ENCODE measurements at places on chromosomes 2 and 18.

- DNase-seq = no peak
Observed at GRCh38 chr2:128012698-128013097, 15.2 kb downstream of the SAP130 start.

DNA sequence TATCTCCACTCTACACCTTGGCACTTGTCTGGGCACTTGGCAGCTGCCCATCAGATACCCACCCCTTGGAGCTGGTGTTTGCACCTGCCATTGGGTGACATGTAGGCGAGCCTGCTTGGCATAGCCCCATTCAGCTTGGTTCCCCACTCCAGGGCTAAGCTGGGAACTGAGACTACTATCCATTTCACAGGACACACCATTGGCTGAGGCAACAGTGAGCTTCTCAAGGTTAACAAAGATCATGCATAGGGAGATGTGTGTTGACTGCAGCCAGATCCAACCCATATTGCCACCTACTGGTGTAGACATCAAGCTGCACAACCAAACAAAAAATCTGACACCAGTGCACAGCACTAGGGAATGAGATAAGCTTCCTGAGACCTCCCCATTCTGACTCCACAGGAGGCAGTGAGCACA lies 1389.8 kb upstream of the TMEFF2 start:
- DNase-seq = no peak

GRCh38 chr2:46480562-46480961 lies 1.2 kb downstream of the TMEM247 start:
- DNase-seq = no peak

DNA sequence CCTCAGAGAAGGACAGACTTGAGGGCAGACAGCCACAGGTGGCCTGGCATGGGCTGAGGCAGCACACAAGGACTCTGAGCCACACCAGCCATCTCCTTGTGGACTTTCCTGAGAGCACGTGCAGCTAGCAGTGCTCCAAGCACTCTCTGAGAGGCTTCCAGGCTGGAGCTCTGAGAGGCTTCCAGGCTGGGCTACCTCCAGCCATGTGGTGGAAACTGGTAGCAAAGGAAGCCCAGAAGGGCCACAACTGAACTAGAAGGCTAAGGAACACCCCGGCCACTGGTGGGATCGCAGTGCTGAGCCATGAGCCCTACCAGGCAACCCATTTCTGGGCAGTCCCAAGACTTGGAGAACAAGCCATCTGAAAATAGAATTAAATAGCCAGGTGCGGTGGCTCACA lies 39.5 kb downstream of the BCL11A start:
- no peak for DNase-seq

DNA sequence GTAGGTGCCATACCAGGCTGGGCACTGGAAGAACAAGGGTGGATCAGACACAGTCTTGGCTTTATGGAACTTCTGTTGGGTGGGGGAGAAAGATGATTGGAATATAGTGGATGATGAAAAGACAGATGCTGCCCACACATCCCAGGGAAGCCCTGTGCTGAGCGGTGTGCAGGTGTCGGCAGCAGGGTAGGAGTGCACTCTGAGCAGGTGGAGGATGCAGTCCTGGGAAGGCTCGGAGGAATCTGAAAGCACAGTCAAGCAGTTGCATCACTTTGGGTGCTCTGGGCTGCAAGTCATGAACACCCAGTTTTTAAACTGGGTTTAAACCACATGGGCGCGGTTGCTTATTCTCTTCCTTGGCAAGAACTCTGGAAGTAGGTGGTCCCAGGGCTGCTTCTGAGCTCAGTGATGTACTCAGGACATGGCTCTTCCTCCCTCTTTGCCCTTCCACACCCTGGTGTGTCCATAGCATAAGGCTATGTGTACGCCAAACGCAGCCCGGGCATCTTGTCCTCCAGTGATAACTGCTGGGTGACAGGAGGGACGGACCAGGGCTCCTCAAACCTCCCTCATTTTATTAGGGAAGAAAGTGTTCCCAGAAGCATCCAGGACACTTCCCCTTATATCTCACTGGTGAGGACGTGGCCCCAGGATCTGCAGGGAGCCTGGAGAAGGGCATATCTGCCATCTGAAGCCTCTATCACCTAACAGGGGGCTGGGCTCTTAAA lies 84.0 kb downstream of the SH3RF3 start:
- no peak for DNase-seq

DNA sequence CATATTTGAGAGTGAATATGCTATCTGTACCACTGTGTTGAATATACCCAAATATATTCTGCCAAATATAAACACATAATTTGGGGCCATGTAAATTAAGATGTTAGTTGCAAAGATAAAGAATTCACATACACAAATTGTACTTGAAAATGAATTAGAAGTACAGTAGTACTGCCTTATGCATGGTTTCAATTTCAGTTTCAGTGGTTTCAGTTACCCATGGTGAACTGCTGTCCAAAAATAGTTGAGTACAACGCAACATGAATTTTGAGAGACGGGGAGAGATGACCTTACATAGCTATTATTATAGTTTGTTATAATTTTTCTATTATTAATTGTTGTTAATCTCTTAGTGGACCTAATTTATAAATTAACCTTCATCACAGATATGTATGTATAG lies 1313.0 kb upstream of the FAM98A start:
- no peak for DNase-seq

- DNase-seq = peak; percentile 11
Observed at GRCh38 chr18:12883372-12883683, 709 bp downstream of the PTPN2 start.

Data from stimulated activated CD8-positive, alpha-beta memory T cell treated with anti-CD3 and anti-CD28 coated beads, Interleukin-12 subunit alpha, Interleukin-12 subunit beta, amount 100 ng/mL, for 4 hours (primary cell).